ENCODE measurements at places on chromosomes 16 and 17. TPM values are rescaled to one million over a fixed set of nuclear protein-coding genes. Genes with fewer than 3 reads are reported as not detected.

GRCh38 chr16:14133907-14134306, 62.8 kb downstream of the MRTFB start:
- DNase-seq = no peak

GRCh38 chr16:81651758-81652718, 127.1 kb upstream of the PLCG2 start:
- no peak for DNase-seq

- no peak for DNase-seq
Observed at GRCh38 chr17:42700586-42701289, 18.4 kb downstream of the CNTNAP1 start.

GRCh38 chr17:76103274-76104139, at the start of gene EXOC7:
TSS of gene EXOC7 (minus strand) at chr17:76103787. CDS start at chr17:76103692, 95 bp downstream.
- DNase-seq = peak; percentile 33

- DNase-seq = no peak
Observed at GRCh38 chr17:34798581-34798980, 162.7 kb downstream of the CCT6B start.

GRCh38 chr16:20868890-20869289, 31.3 kb downstream of the DCUN1D3 start:
- DNase-seq = no peak

DNA sequence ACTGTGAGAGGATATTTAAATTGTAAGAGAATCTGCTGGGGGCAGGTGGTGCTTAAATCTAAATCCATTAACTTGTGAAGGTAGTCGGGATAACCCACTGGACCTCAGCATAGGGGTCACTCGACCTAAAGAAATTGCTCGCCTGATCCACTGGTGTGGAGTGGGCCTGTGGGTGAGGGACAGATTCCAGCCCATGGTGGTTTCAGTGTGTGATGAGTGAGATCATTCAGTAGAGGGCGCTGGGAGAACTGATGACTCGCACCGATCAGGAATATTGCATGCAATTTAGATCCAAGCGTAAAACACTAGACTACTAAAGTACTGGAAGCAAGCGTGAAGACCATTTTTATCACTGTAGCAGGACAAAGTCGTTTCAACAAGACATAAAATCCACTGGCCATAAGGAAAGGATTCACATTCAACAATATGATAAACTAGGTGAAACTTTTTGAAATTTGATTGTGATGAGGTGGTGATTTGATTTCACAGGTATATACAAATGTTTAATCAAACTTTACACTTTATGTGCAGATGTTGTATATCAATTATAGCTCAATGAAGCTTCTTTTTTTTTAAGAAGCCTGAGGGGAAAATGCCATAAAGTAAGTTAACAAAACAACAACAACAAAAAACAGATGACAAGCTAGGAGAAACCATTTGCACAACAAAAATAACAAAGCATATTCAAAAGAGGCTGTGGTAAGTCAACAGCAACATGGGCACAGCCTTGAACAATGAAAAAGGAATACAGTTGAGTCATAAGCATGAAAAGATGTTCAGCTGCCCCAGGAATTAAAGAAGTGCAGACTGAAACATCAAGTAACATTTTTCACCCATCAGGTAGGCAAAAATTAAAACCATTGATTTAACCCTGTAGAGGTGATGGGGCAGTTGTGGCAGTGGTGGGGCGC, 7.5 kb upstream of the TMEM170A start:
- no peak for DNase-seq

- no peak for DNase-seq
Observed at GRCh38 chr16:85734311-85735017, 16.4 kb downstream of the C16orf74 start.

DNA sequence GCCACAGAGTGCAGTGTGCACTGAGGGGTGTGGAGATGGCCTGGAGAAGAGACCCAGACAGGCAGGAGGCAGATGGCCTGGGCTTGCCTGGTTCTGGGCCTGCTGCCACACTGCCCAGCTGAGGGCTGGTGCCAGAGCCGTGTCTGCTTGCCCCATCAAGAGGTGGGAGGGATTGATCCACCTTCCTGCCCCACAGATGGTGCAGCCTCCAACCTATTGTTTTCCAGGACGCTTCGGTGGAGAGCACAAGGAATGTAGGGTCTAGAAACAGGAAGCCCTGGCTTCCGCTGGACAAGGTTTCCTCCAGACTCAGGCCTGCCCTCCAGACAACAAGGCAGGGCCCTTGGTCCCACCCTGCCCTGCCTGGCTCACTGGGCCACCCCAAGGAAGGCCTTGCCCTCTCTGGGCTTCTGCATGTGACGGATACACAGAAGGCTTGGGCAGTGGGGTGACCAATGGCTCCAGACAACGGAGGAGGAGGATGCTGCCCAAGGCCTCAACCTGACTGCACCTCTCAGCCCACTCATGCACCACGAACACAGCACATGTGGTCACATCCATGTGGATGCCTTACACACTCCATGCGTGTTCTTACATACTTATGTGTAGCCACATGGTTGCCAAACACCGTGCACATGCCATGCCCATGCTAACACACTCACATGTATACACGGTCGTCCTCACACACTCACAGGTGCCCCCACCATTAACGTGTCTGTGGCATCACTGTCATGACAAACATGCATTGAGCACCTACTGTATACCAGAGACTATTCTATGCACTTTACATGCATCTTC, 6.5 kb upstream of the CDH5 start:
- DNase-seq = no peak

The CHP2 gene
- total RNA-seq = not detected

The CSH2 gene
- total RNA-seq = not detected
